CD14-positive monocyte (primary cell): ENCODE measurements at places on chromosomes 7 and 10. TPM values are rescaled to one million over a fixed set of nuclear protein-coding genes. Genes with fewer than 3 reads are reported as not detected.

ENO4 gene
- polyA plus RNA-seq: not detected in 2 replicates

TCF7L2 gene
- polyA plus RNA-seq: 6.1 TPM

FAM13C gene
- polyA plus RNA-seq: not detected in 2 replicates

DNA sequence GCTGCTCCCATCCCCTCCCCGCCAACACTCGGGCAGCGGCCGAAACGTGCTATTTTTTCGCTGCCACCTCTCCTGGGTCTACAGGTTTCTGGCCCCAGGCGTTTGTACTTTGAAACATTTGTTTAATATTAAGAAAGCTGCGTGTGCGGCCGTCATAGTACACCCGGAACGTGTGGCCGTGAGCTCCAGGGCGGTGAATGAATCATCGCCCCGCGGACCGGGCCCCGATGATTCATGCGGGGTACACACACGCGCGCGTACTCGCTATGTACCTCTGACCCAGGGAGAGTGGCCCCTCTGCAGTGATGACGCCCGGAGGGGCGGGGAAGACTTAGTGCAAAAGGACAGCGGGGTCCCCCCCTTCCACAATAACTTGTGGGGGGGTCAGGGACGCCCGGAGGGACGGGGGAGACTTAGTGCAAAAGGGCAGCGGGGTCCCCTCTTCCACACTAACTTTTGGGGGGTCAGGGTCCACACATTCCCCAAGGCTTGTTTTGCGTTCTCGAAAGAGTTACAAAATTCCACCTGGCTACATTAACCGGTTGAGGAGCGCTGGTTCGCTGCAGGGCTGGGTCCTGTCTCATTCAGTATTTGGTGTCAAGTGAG is 56.5 kb upstream of the PCGF5 start:
- DNase-seq: peak; percentile 85

OR2A1 gene
- not detected for polyA plus RNA-seq

CACUL1 gene
- 38.8 TPM for polyA plus RNA-seq

DNA sequence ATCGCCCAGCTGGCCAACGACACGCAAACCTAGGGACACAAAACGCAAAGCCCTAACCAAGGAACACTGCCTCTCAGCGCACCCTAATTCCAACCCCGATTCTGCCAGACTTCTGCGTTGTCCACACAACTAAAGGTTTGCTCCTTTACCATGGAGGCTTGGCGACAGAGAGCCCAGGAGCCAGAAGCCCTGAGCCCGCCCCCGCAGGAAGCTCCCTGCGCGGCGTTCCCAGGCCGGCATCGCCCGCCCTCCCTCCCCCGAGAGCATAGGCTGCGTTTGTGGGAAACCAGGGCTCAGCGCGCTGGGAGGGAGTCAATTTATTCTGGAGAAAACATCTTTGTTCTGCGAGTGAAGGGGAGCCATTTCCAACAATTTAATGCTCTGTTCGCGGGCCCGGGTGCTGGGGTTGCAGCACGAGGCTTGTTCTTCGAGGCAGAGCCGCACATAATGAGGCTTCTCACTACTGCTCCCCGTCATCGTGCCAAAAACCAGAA is 103.9 kb downstream of the GRID1 start:
- DNase-seq: no peak
